ENCODE measurements at places on chromosomes 2 and 18.

- DNase-seq = peak; percentile 19
These were observed 104.9 kb downstream of the TRABD2A start for GRCh38 chr2:84776011-84776410.

DNA sequence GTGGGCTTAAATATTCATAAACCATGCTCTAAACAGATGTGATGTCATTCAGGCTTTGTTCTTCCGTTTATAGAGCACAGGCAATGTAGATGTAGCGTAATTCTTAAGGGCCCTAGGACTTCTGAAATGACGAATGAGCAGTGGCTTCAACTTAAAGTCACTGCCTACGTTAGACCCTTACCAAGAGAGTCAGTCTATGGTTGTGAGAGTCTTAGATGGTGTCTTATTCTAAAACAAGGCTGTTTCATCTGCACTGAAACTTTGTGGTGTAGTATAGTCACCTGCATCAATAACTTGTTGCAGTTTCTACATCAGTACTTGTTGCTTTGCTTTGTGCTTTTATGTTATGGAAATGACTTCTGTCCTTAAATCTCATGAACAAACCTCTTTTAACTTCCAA, 56.0 kb downstream of the PIK3C3 start:
- DNase-seq = no peak

DNA sequence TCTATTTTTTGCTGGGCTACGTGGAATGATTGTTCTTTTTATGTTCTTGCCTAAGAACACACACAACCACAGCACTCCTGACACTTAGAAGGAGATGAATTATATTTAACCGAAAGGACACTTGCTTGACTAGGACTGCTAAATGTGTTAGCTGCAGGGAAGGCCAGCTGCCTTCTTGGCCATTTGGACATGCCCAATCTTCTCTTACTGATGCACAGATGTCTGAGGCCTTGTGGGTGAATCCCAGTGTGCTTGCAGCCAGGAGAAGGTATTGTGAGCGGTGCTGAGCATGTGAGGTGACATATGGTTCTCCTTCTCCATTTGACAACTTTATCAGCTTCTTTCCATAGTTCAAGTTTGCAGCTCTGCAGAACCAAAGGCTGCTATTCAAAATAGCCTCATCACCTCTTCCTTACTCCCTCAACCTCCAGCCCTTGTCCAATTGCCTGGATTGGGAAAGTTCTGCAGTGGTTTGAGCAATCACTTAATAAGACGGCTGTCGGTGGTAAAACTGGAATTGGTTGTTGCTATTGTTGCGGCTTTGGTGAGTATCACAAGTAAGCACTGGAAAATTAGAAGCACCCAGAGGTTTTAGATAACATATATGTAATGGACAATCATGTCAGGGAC, 1113.3 kb downstream of the TSN start:
- no peak for DNase-seq

GRCh38 chr2:121099329-121100290, 185.4 kb downstream of the TFCP2L1 start:
- DNase-seq = no peak

- DNase-seq = no peak
These were observed 43.1 kb downstream of the CTIF start for GRCh38 chr18:48581941-48582340.

GRCh38 chr2:26238311-26238958, 6.0 kb downstream of the HADHA start:
- DNase-seq = peak; percentile 48

- DNase-seq = peak; percentile 35
These were observed 54.7 kb downstream of the EML4 start for GRCh38 chr2:42223855-42224268.

DNA sequence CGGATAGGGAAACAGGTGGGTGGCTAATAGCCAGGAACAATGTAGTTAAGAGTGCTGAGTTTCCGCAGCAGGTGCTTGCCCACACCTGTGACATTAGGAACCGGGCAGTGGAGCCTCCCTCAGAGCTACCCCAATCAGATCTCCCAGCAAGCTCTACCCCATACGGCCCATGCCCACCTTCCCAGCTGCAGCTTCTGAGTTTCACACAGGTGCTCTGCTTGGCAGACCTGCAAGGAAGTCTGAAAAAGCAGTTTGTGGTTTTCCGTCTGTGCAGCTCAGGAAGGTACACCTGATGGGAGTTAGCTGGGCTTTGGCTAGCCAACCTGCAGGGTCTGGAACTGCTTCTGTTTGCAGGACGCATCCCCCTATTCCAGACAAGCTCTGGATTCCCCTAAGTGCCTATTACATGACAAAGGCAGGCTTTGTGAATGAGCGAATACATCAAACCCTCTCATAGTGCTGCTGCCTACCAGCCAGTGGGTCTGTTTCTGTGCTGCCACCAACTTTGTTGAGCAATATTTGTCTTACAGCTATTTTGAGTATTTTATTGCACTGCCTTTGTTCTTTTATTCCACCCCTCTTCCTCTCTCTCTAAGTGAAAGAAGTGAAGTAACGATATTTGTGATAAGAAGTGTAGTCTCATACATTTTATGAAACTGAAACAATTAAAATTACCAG, 24.7 kb upstream of the CEP68 start:
- DNase-seq = no peak

GRCh38 chr18:35494251-35495220, 3.2 kb downstream of the INO80C start:
- no peak for DNase-seq

GRCh38 chr2:63364866-63365265, 223.4 kb downstream of the WDPCP start:
- DNase-seq = no peak

GRCh38 chr2:202299712-202300111, 34.1 kb downstream of the NOP58 start:
- no peak for DNase-seq

DNA sequence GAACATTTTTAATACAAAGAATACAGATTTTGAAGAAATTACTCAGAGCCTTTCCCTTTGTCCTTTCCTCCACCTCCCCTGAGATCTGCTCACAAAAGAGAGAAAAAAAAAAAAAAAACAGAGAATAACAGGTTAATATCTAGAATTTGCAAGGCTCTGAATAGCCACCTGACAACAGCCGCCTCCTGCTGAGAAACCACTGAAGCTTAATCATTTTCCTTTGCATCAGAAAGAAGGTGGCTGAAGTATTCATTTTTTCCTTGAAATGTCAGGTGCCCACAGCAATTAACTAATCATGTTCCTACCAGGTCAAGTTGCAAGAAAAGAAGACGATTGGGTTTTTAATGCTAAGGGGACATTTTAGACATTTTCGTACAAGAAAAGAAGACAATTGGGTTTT, 21.2 kb downstream of the CNTNAP5 start:
- DNase-seq = no peak

DNA sequence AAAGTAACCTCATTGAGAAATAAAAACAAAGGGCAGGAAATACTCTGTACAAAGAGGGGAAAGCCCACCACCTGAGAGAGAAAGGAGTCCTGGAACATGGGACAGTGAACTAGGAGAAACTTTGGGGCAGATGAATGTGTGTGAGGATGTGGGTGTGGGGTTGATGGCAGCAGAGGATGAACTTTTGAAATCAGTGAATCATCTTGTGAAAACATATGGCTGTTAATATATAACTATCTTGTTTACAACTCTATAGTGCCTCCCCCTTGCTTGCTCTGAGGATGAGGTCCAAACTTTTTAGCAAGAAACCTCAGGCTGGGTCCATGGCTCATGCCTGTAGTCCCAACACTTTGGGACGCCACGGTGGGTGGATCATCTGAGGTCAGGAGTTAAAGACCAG, 171.8 kb upstream of the LHCGR start:
- no peak for DNase-seq

- no peak for DNase-seq
These were observed 25.6 kb downstream of the EMX1 start for GRCh38 chr2:72942881-72943418.
